ENCODE measurements at places on chromosomes 11 and 22.

DNA sequence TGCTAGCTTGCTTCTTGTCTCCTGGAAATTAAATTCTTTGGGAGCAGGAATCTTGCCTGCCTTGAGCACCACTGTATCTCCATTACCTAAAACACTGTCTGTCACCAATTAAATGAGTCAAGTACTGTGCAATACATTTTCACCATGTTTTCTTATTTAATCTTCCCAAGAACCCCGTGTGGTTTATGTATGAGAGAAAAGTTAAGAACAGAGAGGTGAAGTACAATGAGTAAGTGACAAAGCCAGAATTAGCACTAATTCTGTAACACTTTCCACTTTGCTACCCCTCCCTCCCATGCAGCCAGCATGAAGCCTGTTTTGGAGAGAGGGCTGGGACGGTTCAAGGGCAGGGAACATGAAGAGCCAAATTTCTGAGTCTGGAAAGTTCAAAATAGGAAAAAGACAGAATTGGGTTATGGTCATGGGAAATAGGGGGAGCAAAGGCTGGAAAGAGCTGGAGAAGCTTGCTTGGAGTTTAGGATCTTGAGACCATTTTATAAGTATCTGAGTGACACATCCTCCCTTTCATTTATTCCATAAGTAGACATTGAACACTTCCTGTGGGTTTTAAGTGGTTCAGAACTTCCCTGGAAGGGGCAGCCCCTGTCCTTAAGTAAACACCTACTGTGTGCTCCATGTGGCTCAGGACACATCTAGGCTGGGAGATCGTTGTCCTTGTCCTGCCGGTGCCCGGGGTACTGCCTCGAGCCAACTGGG lies 60.5 kb upstream of the CHST1 start:
- no peak for DNase-seq

GRCh38 chr11:13091373-13091772 lies 82.3 kb downstream of the RASSF10 start:
- no peak for DNase-seq

- no peak for DNase-seq
Observed at GRCh38 chr11:116224154-116224888, 548.5 kb downstream of the BUD13 start.

DNA sequence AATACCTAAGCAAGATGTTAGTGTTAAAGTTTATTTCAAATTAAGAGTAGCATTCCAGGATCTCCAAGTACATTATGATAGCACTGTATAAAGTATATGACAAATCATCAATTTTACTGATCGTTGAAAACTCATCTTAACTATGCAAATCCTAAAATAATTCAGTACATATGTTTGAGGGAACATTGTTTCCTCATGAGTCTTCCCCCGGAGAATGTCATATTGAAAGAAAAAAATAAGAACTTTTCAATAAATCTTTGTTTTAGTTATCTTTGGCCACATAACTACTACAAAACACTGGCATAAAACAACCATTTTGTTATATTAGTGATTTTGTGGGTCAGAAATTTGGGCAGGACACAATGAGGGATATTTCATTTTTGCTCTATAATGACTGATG lies 135.4 kb downstream of the METTL15 start:
- no peak for DNase-seq

DNA sequence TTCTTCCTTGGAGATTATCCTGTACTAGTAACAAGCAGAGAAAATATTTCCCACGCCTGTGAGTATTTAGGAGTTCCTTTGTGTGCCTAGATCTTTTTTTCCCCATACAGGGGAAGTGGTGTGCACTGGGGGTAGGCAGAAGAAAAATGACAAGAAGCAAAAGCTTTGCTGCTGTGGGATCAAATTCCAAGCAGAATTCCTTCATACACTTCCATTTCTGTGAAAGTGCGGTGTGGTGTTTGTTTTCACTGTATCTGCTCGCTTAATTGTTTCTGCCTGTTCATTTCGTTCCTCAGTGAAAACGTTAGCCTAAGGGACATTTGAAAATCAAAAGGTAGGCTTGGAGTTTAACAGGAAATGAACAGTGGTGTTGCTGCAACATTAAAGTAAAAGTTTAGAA lies 47.9 kb downstream of the BLID start:
- no peak for DNase-seq

GRCh38 chr11:95652002-95652472 lies 137.5 kb downstream of the FAM76B start:
- DNase-seq = no peak

- DNase-seq = no peak
Observed at GRCh38 chr11:67381244-67381972, 8.0 kb upstream of the CLCF1 start.

- peak; percentile 69 for DNase-seq
Observed at GRCh38 chr11:118895093-118896039, 11.7 kb downstream of the CXCR5 start.

GRCh38 chr22:39917776-39918495 lies 17.1 kb downstream of the GRAP2 start:
- DNase-seq = no peak

- DNase-seq = no peak
Observed at GRCh38 chr22:36700711-36701670, 2.6 kb downstream of the CACNG2 start.

DNA sequence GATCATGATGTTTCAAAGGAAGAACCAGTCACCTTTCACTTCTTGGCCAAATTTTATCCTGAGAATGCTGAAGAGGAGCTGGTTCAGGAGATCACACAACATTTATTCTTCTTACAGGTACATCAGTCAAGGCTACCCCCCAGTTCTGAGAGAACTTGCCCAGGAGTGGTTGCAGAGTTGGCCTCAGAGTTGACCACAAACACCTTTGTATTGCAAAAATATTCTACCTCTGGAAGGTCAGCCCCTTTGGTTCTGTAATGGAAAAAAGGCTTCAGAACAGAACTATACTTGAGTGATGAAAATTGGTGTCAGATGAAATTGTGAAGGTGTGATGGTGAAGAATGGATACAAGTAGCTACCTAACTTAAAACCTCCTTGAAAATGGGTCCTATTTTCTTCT lies 35.7 kb downstream of the NF2 start:
- no peak for DNase-seq

GRCh38 chr22:25067851-25068421 lies 115.4 kb downstream of the KIAA1671 start:
- peak; percentile 66 for DNase-seq

DNA sequence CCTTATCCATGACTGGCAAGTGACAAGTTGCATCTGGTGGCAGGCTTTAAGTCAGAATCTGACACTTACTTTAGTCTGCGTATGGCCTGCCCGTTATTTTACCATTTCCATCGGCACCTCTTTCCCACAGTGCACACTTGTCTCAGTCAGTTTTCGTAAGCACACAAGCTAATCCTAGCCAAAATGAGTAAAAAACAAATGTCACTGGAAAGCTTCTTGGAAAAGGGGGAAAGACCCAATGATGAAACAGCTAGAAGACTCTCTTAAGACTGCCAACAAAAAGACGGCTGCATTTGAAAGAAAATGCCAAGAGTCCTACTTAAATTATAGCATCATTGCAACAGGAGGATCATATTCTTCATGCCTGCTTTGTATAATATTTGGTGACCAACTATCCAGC lies 457.9 kb upstream of the ISX start:
- DNase-seq = no peak

DNA sequence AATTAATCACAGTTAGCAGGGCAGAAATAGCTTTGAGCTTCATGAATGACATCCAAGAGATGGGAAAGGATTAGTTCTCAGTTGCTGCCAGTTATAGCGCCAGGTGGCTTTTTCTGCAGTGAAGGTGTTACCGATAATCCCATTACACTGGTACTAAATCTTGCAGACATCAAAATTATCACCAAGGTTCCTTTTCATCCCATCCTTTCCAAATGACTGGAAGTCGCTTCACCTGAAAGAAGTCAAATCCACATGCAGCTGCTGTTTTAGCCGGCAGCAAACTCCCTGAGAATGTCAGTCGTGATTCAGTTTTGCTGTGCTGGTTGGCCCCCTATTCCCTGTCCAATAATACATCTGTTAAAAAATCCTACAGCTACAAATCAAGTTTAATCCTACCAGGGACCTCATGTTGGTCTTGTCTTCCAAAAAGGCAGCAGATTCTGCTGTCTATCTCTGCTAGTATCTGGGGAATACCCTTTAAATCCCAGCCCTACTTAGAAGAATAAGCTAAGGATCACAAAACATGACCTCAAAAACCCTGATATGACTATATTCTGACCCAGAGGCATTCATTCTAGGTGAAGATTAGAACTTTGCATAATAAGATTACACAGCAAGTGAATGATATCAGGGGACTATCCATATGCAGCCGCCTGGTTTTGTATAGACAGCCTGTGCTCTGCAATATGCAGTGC lies 31.7 kb downstream of the IMMP1L start:
- no peak for DNase-seq

GRCh38 chr11:93512073-93512475 lies 31.1 kb downstream of the SMCO4 start:
- DNase-seq = no peak

DNA sequence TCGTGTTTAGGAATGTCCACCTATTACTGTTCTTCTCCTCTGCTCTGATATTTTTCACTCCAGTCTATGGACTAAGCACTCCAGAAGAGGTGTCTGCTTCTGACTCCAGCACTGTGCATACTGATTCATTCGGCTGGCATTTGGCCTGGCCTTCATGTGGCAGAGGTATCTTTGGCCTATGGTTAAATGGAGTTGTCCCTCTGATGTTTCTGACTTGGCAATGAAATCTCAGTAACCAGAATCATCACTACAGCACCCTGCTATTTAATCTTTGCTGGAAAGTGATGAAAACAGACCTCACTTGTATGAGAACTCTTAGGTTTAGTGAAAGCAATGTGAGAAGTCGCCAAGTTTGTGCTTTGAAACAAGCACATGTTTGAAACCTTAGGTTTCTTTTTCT lies 155.2 kb downstream of the MAML2 start:
- DNase-seq = no peak
